ENCODE measurements at places on chromosomes 16 and 17. TPM values are rescaled to one million over a fixed set of nuclear protein-coding genes. Genes with fewer than 3 reads are reported as not detected.

Gene ASGR1
- 0.88 TPM for total RNA-seq

Gene FGF11
- total RNA-seq: 0.29 TPM

- H3K27me3 ChIP-seq: no peaks in the 10 kb centered on the region
- no peak overlapping the region for H3K27ac ChIP-seq
- H3K4me3 ChIP-seq: no peak overlapping the region
Observed at GRCh38 chr16:87229230-87230188, 87.7 kb downstream of the C16orf95 start.

DNA sequence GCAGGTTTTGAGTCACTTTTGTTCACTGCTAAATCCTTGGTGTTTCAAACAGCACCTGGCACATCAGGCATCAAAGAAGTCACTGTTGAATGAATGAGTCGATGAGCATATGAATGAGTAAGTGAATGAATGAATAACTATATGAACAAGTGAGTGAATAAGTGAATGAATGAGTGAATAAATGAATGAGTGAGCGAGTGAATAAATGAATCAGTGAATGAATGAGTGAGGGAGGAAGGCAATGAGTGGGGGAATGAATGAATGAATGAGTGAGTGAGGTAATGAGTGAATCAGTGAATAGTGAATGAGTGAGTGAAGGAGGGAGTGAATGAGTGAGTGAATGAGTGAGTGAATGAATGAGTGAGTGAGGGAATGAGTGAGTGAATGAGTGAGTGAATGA lies 28.8 kb downstream of the TMEM114 start:
- H3K27me3 ChIP-seq: no peaks in the 10 kb centered on the region
- H3K4me3 ChIP-seq: no peak overlapping the region
- H3K36me3 ChIP-seq: no peaks in the 10 kb centered on the region
- no peaks in the 10 kb centered on the region for H3K4me1 ChIP-seq
- DNase-seq: no peak

GRCh38 chr17:46790216-46790615 lies 28.3 kb downstream of the WNT3 start:
- H3K27me3 ChIP-seq: peaks cover 29% of the 10 kb centered on the region
- H3K4me1 ChIP-seq: no peaks in the 10 kb centered on the region
- H3K36me3 ChIP-seq: no peaks in the 10 kb centered on the region
- no peak overlapping the region for H3K4me3 ChIP-seq
- DNase-seq: peak; percentile 59

- no peaks in the 10 kb centered on the region for H3K27me3 ChIP-seq
- no peak for DNase-seq
- H3K36me3 ChIP-seq: no peaks in the 10 kb centered on the region
Observed at GRCh38 chr16:10266809-10267208, 84.6 kb upstream of the GRIN2A start.

GRCh38 chr16:14278749-14279148 lies 207.6 kb downstream of the MRTFB start:
- H3K27me3 ChIP-seq: no peaks in the 10 kb centered on the region
- H3K36me3 ChIP-seq: no peaks in the 10 kb centered on the region
- peaks cover 10% of the 10 kb centered on the region for H3K4me1 ChIP-seq
- no peak overlapping the region for H3K4me3 ChIP-seq

- H3K27ac ChIP-seq: no peak overlapping the region
- no peaks in the 10 kb centered on the region for H3K36me3 ChIP-seq
Observed at GRCh38 chr16:6284731-6285130, 1047.9 kb upstream of the RBFOX1 start.

Measured in osteoblast (primary cell).